ENCODE measurements at places on chromosomes 11 and 22.

DNA sequence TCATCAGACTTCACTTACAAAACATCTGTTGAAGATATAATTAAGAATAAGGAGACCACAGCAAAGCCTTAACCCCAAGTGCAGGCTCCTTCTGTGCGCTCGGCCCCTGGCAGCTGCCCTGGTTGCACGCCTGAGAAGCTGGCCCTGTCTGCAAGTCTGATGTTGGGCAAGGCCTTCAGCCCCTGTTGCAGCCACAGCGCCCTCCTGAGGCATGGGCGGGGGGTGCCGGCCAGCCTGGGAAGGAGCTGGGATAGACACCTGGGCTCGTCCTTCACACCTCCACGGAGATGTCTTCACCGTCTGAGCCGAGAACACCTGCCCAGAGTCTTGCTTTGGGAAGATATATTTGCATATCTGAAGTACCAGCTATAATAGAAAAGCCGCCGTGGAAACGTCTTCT is 104.1 kb downstream of the MPPED1 start:
- no peak for DNase-seq

GRCh38 chr11:10108915-10109680 is 184.9 kb downstream of the SBF2 start:
- no peak for DNase-seq

GRCh38 chr11:5967708-5968107 is 586 bp downstream of the OR56A5 start:
- DNase-seq = no peak

- DNase-seq = no peak
Measured at GRCh38 chr22:30882974-30883533, 85.5 kb downstream of the MORC2 start.

GRCh38 chr11:111452146-111452545 is 60.0 kb downstream of the BTG4 start:
- DNase-seq = no peak

DNA sequence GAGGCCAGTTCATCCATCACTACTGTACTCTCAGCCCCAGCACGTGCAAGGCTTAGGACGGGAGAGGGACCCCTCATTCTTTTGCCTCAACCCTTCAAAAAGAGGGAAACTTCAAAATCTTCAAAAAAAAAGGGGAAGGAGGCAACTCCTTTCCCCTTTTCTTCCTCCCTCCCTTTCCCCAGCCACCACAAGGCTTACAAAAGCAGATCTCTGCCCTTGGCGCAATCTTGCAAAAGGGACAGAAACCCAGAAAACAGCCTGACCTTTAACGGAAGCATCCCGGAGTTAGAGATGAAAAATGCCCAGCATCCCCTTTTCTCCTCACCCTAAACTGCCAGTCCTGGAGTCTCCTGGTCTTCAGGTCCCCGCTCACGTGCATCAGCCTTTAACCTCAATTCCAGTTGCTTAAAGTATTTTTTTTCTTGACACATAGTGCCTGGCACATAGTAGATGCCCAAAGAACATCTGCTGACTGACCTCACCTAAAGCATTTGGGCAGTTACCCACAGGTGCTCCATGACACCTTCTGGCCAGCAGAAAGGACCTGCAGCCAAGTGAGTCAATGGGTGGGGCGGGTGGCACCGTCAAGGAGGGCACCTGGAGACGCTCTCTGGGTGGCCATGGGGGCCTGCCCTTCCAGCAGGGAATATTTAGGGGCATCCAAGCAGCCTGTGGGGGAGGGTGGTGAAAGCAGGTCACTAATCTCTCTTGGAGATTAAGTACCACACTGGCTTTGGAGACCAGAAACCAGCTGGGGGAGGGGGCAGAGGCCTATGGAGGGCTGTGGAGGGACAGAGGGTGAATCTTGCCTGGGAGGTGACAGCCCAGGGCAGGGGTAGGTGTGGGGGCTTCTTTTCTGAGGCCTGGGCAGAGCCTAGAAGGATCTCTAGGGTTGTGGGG is 16.3 kb downstream of the NECTIN1 start:
- DNase-seq = no peak

GRCh38 chr22:41656556-41656955 is 32.1 kb downstream of the SNU13 start:
- DNase-seq = no peak

- no peak for DNase-seq
Measured at GRCh38 chr22:43404673-43405385, 7.0 kb upstream of the MPPED1 start.

DNA sequence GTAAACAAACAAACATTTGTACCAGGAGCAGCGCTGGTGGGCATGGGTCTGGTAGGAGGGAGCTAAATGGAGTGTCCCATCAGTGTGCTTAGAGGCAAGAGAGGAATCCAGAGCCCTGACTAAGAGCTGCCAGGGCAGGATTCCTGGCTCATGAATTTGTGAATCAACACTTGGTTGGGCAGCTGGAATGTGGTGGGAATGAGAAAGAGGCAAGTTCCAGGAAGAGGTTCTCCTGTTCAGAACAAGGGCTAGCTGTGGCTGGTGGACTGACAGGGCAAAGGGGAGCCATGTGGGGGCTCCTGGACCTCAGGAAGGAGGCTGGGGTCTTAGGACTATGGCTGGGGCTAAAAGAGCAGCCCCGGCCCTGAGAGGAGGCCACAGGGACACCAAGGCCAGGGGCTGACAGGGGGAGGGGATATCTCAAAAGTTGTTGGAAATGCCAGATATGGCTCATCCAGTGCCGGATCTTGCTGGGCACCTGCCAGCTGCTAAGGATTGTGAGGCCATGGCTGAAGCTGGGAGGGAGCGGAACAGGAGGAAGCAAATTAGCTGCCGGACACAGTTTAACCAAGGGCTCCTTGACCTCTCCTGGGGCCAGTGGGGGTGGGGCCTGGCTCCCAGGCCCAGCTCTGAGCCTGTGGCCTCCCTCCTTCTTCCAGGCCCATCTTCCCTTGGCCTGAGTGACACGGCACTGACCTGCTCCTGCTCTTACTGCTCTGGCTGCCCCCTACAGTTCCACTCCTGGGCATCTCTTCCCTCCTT is 14.6 kb upstream of the P2RY6 start:
- no peak for DNase-seq
